ENCODE measurements at places on chromosomes 11 and 22. TPM values are rescaled to one million over a fixed set of nuclear protein-coding genes. Genes with fewer than 3 reads are reported as not detected.

MS4A7 gene
- total RNA-seq, result not detected

CCDC157 gene
- total RNA-seq, result 1.2 TPM

OSM gene
- not detected for total RNA-seq

TYR gene
- not detected for total RNA-seq

MRGPRE gene
- not detected for total RNA-seq
